ENCODE measurements at places on chromosomes 4 and X.

GRCh38 chr4:138650929-138651448 lies 364.6 kb upstream of the NOCT start:
- no peak for DNase-seq

GRCh38 chr4:125360727-125361126 lies 46.0 kb downstream of the FAT4 start:
- DNase-seq = no peak

- no peak for DNase-seq
Measured at GRCh38 chrX:2383735-2384134, 117.0 kb downstream of the DHRSX start.

DNA sequence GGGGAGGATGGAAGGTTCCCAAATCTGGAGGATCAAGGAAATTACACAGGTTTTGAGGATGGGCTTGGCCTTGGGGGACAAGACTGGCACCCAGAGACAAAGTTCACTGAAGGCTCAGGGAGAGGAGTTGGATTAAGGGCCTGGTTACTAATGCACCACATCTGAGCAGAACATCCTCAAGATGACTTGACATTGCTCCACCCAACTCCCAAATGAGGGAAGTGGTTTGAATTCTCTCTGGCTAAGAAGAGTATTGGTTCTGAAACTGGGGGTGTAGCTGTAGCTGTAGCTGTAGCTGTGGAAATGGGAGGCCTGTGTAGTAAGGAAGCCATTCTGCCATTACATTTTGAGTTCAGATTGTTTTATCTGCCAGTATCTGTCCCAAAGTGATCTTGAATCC lies 129.4 kb downstream of the RASL11B start:
- no peak for DNase-seq

DNA sequence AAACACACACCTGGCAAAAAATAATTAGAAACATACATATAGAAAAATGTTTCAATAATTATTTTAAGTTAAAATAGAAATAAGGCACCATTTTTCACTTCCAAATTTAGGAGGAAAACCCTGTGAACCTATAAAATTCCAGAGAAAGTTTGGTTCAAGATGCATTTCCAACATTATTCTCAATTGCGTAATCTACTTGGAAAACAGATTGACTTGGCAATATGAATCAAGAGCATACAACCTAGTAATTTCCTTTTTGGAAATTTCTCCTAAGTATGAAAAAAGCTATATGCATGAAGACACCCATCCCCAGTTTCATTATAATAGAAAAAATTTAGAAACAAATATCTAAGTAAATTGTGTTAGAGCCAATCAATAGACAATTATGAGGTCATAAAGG lies 242.9 kb downstream of the IQCM start:
- DNase-seq = no peak

DNA sequence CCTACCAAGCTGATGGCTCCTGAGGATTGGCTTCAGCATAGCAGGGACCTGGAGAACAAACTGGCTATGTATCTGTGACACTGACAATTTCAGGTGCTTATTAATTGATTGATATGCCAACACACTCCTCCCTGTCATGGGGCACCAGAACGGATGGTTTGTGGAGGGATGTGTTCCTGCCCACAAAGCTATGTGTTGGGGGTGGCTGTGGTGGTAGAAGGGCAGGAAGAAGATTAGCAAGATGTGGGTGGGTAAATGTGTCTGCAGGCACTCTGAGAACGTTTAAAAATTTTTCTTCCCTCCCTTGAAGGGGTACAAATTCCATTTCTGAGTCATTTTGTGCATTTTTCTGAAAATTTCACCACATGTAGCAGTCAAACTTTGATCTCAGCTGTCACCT lies 55.0 kb upstream of the SCML1 start:
- no peak for DNase-seq

- DNase-seq = no peak
Measured at GRCh38 chr4:98747393-98748091, 89.1 kb upstream of the TSPAN5 start.

GRCh38 chr4:47809654-47810203 lies 28.1 kb downstream of the CORIN start:
- no peak for DNase-seq

Measured in NCI-H1930 (cell line).